ENCODE measurements at places on chromosomes 2 and 18.

- no peak for DNase-seq
Observed at GRCh38 chr2:230131366-230131765, 62.6 kb upstream of the SLC16A14 start.

- peak; percentile 88 for DNase-seq
Observed at GRCh38 chr2:219684721-219685689, 57.6 kb downstream of the SLC4A3 start.

GRCh38 chr2:41393621-41394020 is 654.2 kb upstream of the PKDCC start:
- DNase-seq = no peak

DNA sequence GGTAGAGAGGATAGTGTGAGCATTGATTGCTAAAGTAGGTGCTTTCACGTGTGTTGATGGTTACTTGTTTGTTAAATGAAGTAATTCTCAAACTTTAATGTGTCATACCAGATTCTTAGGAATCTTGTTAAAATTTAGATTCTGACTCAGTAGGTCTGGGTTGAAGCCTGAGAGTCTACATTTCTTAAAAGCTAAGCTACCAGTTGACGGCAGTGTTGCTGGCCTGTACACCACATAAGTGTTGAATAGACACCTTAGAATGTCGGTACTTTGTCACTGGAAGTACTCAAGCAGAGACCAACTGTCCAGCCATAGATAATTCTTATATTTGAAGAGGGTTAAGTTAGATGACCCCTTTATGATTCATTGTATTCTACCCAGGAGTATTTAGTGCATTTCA is 79.8 kb downstream of the ACVR2A start:
- no peak for DNase-seq

GRCh38 chr18:35949903-35950627 is 22.4 kb upstream of the RMP24 start:
- peak; percentile 67 for DNase-seq

- peak; percentile 61 for DNase-seq
Observed at GRCh38 chr2:18883616-18884456, 294.5 kb upstream of the NT5C1B start.

DNA sequence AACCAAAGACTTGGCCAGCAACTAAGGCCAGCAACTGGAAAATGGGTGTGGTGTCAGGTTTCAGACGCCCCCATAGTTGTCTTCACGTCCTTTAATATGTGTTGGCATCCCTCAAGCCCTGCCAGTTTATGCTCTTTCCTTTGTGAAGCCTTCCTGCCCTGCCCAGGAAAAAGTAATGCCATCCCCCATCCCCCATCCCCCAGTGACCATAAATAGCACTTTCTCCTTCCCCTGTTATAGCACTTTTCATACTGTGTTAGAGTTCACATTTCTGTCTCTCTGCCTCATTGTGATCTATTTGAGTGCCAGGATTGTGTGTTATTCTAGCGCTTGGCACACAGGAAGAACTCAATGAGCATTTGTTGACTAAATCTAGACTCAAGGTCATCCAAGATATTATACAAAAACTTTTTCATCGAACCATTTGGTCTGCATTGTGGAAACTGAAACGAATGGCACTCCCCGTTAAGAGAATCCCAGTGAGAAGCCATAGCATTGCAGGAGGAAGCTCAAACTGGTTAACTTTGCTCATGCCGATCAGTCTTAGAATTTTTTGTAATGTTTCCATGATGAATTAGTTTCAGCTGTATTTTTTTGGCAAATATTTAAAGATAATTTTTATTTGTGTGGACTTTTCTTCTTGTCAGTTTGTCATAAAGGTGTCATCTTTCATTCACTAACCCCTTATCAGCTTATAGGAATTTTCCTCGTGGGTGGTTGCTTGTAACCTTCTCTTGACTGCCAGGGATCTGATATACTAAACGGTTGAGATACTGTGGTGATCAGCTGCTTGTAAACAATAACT is 15.7 kb downstream of the CRIM1 start:
- peak; percentile 55 for DNase-seq

DNA sequence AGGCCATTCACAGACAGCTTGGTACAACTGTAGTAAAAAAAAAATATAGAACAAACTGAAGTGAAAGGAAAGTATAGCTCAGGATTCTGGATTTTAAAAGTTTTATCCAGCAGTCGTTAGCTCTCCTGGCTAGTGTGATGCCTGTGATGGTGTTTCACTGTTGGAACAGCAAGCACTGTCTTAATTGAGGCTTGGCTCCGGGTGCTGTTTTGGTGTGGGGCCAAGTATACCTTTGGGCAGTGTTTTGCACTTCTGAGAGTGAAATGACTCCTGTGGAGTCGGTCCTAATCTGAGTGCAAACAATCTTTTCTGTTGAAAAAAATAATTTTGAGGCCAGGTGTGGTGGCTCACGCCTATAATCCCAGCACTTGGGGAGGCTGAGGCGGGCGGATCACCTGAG is 28.7 kb upstream of the RAB1A start:
- no peak for DNase-seq

GRCh38 chr2:237872178-237872887 is 12.9 kb downstream of the RAMP1 start:
- no peak for DNase-seq

DNA sequence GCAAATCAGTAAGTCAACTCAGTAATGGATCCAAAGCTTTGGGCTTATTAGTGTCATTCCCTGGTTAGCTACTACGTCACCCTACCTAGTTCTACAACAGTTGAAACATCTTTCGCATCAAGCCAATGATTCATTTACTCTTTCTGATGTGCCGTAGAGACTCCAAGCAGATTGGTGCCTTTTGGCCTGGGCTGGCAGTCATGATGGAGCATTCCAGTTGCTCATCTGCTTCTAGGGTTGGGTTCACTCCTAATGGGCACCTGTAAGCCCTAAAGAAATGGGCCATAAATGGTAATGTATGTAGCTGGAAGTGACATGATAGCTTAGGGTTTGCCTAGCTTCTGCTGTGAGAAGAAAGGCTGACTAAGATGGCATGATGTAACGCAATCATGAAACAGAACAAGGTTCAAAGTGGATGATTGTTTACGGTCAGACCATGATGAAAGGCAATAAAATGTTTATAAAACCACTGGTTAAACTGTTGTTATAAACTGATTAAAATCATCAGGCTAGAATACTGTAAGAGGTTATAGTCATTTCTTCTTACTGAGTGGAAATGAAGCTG is 20.4 kb upstream of the CCL20 start:
- no peak for DNase-seq

GRCh38 chr2:239285932-239286230 is 114.9 kb downstream of the HDAC4 start:
- no peak for DNase-seq

- no peak for DNase-seq
Observed at GRCh38 chr2:83017366-83018090, 1441.6 kb downstream of the SUCLG1 start.

DNA sequence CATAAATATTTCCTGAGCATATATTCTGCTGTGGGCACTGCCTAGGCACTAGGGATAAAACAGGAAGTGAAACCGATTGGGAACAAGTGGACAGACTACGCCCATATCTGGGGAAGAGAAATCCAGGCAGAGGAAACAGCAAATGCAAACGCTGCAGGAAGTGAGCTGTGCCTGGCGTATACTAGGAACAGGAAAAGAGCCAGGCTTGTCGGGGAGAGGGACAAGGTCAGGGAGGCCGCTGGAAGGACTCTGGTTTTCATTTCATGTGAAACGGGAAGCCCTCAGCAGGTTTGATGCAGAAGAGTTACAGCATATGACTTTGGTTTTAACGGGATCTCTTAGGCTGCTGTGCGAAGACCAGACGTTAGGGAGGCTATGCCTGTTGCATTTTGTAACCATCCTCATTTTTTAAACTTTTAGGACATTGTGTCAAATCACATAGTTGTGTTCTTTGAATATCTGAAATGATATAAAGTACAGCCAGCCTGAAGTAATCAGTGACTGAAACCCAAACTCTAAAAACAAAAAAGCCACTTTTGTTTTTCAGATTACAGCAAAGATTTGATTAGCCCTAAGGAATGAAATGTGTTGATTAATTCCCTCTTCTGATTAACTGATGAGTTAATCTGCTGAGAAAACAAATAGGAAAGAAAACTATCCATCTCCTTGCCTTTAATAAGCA is 110.2 kb upstream of the PIEZO2 start:
- no peak for DNase-seq

- DNase-seq = no peak
Observed at GRCh38 chr2:241358470-241358869, 2.4 kb downstream of the FARP2 start.

GRCh38 chr18:22678486-22678885 is 254.6 kb upstream of the RBBP8 start:
- no peak for DNase-seq

GRCh38 chr2:227367427-227367795 is 11.7 kb downstream of the TM4SF20 start:
- DNase-seq = no peak

DNA sequence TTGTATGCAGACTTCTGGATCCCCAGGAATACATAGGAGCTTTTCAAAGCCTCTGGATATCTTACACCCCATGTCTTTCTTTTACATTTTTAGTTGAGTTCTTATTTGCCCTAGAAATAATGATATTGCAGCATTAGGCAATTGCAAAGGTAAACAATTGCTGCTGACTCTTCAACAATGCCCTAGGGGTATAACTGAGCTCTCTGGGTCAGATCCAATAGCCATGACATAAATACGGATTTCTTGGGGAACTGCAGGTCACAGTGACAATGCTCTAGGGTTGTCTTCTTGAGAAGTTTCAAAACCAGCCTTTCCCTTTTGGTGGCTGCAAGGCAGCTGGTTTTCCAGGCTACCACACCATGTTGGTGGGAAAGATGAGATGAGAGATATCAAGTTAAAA is 16.5 kb upstream of the OR6B3 start:
- DNase-seq = no peak

- DNase-seq = no peak
Observed at GRCh38 chr2:45368792-45369191, 242.3 kb downstream of the SRBD1 start.

- DNase-seq = no peak
Observed at GRCh38 chr2:194927489-194927888, 729.5 kb upstream of the SLC39A10 start.

DNA sequence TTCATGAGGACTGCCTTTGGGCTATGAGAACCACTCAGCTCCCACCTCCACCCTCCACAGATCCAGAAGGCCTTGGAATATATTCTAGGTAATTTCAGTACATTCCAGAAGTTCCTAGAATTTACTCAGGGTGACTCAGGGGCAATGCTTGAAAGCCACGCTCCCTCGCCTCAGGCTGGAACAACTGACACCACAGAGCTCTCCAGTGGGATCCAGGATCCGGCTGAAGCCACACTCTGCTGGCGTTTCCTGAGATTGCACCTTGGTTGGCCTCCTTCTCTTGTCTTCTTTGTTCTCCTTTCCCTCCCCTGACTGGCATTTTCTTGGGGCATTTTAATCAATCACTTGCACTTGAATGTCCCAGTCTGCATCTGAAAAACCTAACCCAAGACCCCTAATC is 92.6 kb upstream of the KCNE4 start:
- peak; percentile 97 for DNase-seq

DNA sequence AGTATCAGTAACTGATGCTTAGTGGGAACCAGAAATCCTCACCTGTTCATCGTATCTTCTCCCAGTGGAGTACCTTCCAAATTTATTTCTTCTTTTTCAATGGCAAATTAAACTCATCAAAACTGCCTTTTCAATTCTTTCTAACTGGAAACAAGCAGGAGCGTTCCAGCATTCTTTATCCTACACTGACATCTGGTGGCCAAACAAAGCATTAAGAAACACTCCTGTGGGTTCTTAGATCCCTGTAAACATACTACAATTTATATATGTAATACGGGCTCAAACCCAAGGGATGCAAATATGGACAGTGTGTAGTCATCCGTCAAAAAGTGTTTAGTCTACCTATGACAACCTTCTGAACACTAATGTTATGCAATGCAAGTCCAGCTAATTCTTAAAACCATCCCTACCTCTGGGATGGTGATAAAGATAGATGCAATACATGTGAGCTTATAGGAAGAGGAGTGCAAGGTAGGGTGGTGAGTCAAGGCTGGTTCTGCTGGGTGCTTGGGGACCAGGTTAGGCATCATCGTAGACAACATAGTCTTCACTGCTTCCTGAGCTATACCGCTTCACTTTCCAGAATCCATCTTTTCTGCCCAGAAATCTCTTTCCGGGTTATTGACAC is 375.0 kb downstream of the CTNNA2 start:
- peak; percentile 61 for DNase-seq

DNA sequence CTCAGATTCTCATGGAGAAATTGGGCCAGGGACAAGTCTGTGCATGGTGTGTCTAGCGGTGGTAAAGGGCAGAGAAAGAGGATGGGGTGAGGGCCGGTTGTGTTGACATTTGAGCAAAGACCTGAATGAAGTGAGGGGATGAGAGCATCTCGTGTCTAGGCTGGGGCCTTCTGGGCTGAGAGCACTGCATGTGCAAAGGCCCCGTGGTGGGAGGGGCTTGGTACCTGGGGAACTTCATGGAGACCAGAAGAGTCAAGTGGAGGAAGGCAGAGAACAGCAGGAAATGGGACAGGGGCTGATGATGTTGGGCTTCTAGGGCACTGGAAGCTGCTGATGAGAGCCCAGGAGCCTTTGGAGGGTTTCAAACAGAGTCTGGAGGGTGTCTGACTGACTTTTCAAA is 76.8 kb downstream of the SH3BP4 start:
- DNase-seq = no peak

- DNase-seq = peak; percentile 58
Observed at GRCh38 chr2:177799531-177799930, 273.0 kb downstream of the PDE11A start.

GRCh38 chr2:105571445-105571987 is 172.7 kb upstream of the FHL2 start:
- DNase-seq = no peak

DNA sequence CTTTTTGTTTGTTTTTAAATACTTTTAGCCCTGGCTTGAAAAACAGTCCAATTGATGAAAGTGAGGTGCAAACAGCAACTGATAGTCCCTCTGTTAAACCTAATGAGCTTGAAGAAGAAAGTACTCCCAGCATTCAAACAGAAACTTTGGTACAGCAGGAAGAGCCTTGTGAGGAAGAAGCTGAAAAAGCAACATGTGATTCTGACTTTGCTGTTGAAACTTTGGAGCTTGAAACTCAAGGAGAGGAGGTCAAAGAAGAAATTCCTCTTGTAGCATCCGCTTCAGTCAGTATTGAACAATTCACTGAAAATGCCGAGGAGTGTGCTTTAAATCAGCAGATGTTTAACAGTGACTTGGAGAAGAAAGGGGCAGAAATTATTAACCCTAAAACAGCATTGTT is 30.6 kb upstream of the DYSF start:
- no peak for DNase-seq

- DNase-seq = peak; percentile 60
Observed at GRCh38 chr2:137252934-137253333, 487.6 kb downstream of the THSD7B start.

DNA sequence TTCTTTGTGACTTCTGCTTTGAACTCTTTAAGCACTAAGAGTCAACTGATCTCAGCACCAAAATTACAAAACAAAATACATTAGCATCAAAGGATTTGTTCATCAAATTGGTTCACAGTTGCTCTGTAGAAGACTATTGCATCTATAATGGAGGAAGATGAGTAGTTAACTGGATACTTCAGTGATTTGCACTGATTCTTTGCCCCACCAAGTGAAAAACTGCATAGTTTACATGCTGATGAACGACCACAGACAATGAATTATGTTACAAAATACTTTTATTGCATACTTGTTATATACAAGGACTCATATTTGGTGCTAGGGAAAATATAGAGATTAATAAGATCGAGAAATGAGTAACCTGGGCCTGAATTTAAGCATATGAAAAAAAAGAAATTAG is 107.2 kb downstream of the SCG2 start:
- DNase-seq = peak; percentile 11

All from GM23248 (cell line).